Renal pelvis (tissue), 12 donors: ENCODE measurements at places on chromosomes 5 and 9.

DNA sequence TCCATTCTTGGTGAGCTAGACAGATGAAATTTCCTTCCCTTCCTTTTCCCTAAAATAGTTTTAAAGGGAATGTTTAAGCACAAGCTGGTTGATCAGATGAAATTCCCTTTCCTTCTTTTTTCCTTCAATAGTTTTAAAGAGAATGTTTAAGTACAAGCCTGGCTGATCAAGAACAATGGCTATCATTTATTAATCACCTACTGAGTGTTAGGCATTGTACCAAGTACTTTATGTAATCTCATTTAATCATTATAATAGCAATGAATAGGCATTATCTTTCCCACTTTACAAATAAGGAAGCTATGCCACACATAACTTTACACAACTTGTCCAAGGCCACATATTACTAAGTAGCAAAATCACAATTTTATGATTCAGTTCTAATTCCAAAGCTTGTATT lies 152.0 kb upstream of the ACOT12 start:
- DNase-seq: no peak

GRCh38 chr5:148352696-148353095 lies 17.3 kb downstream of the SPINK9 start:
- no peak for DNase-seq

DNA sequence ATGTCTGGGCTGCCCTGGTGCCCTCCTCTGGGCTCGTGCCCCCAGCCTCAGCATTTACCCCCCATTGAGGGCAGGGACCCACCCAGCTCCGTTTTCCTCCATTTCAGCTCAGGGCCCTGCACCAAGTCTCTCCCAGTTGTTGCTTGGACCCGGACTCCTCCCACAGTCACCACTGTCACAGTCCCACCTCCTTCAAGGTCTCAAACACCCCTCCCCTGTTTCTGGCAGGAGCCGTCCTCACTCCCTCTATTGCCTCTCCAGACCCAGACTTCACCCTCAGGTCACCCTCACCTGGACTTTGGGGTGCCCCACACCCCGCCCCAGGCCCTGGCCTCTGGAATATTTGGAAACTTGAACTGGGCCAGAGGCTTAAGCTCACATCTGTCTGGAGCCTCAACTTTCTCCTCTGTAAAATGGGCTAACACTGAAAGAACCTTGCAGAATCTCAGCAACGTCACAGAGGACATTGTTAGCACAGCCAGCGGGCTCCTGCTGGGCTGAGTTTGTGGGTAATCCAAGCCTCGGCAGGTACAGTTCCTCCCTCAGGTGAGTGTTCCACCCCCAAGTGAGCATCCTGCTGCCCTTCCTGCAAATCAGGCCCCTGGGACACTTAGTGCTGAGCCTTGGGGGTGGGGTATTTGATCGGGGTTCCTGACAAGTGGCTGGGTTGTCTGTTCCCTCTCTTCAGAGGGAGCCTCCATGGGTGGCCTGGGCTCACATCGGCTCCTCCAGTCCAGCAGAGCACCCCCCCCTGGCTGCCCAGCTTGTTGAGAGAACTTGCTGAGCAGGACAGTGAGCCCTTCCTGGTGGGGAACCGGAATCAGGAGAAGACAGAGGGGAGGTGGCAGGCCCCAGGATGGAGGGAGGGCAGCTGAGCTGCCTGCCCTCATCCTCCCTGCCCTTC lies 130.1 kb downstream of the C9orf50 start:
- DNase-seq: no peak

GRCh38 chr9:6218099-6218502 lies 2.5 kb downstream of the IL33 start:
- DNase-seq: no peak

- no peak for DNase-seq
Measured at GRCh38 chr5:40165789-40166728, 513.7 kb upstream of the PTGER4 start.

- DNase-seq: no peak
Measured at GRCh38 chr5:89083791-89084190, 200.8 kb upstream of the MEF2C start.

GRCh38 chr9:115944166-115944948 lies 209.2 kb upstream of the PAPPA start:
- no peak for DNase-seq

- DNase-seq: peak; percentile 46
Measured at GRCh38 chr5:65611524-65611923, 12.6 kb downstream of the TRIM23 start.

DNA sequence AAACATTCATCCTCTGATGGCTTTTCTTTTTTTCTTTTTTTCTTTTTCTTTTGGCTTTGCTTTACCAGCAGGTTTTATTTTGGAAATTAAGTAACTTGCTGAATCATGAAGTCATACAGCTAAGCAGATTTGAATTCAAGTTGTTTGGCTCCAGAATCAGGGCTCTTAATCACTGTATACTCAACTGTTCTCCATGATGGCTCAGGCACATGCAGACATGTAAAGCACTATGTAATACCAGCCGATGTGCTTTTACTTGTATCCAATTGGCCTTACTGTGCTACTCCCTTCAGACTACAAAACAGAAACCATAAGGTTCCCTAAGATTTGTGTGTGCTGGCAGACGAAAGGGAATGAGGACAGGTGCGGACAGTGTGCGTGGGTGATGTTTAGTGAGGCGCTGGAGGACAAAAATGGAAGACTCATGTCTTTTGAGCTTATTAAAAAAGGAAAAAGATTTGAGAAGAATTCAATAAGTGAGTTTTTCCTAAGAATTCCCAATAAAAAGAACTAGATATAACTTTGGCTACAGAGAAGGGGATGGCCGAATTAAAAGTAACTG lies 44.7 kb upstream of the OTP start:
- no peak for DNase-seq

DNA sequence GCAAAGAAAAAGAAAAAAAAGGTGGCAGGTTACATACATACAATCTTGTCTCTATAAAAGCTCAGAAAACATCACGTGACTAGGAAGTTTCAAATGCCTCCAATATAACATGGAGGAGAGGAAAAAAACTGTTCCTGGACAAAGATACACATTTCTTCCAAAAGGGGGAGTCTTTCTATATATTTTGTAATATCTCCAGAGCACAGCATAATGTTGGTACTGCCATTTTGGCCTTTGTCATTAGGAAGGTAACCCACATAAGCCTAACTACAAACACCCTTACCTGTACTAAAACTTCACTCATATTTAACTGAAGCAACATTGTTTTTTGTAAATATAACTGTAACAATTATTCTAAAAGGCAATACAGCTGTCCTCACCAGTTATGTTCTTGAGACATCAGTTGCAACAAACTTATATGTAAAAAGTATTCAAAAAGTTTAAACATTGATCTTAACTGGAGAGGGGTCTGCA lies 1.2 kb upstream of the BTF3 start:
- DNase-seq: peak; percentile 76

GRCh38 chr5:135033901-135034235 lies at the start of gene PITX1:
Gene PITX1 (minus strand): TSS chr5:135034228. CDS start chr5:135033881, 347 bp downstream.
- DNase-seq: no peak

GRCh38 chr5:135993880-135994636 lies 34.7 kb upstream of the TGFBI start:
- DNase-seq: peak; percentile 69
